ENCODE measurements at places on chromosomes 16 and 17.

- DNase-seq = no peak
Measured at GRCh38 chr16:24670623-24671454, 58.6 kb upstream of the TNRC6A start.

- no peak for DNase-seq
Measured at GRCh38 chr16:5461141-5461540, 363.5 kb upstream of the EEF2KMT start.

DNA sequence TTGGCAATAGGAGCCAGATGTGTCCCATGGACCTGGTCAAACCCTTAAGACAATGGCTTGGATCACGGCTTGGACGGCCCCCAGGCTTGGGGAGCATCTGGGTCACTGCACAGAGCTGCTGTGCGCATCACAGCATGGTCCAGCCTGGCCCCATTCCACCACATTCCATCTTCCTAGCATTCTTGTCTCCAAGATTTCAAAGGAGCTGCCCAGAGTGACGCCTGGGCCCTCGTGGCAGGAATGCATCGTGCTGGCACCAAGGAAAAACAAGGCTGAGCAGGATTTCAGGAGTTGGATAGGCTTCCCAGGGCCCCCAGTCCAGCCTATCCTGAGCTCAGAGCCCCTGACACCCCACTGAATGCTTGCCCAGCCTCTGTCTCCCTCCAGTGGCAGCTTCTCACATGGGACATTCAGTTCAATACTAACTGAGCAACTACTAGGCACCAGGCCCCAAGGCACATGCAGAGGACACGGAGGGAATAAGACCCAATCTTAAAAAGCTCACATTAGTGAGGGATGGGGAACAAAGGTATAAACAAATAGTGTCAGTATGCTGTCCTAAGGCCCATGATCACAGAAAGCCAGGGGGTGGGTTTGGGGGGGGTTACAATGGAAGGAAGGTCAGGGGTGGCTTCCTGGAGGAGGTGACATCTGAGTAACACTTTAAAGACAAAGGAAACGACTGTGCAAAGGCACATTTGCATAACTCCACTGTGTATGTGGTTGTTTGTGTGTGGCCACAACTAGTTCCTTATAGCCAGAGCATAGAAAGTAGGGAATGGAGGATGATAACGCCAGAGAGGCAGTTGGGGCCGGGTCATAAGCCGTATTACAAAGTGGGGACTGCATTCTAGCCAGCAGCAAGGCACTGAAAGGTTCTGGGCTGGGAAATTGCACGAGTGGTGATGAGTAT is 34.1 kb downstream of the TK2 start:
- DNase-seq = no peak

- DNase-seq = no peak
Measured at GRCh38 chr17:80992077-80992947, 671 bp downstream of the CHMP6 start.

GRCh38 chr16:85900027-85900792 is 1.2 kb downstream of the IRF8 start:
- DNase-seq = no peak

GRCh38 chr16:81551151-81551808 is 106.7 kb downstream of the CMIP start:
- no peak for DNase-seq

GRCh38 chr16:74738816-74739215 is 35.8 kb downstream of the FA2H start:
- DNase-seq = no peak

- no peak for DNase-seq
Measured at GRCh38 chr17:36070427-36070826, 6.4 kb downstream of the CCL18 start.

DNA sequence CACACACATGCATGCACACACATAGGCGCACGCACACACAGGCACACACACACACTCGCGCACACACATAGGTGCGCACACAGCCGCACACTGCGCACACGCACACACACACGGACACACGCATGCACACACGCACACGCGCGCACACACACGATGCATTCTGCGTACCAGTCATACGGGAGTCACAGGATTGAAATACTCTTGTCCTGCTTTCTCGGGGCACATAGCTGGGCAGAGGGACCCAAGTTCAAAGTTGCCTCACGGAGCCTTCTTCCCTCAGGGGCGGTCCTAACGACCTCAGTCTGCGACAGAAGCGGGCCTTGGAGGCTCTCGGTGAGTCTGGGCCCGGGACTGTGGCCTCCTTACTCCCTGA is 56.0 kb downstream of the MRM1 start:
- DNase-seq = no peak

- DNase-seq = no peak
Measured at GRCh38 chr17:41530062-41531048, 2.2 kb upstream of the KRT19 start.

- DNase-seq = no peak
Measured at GRCh38 chr17:76659928-76660655, 16.5 kb upstream of the ST6GALNAC1 start.

GRCh38 chr16:89187770-89188392 is 12.5 kb downstream of the SLC22A31 start:
- no peak for DNase-seq

DNA sequence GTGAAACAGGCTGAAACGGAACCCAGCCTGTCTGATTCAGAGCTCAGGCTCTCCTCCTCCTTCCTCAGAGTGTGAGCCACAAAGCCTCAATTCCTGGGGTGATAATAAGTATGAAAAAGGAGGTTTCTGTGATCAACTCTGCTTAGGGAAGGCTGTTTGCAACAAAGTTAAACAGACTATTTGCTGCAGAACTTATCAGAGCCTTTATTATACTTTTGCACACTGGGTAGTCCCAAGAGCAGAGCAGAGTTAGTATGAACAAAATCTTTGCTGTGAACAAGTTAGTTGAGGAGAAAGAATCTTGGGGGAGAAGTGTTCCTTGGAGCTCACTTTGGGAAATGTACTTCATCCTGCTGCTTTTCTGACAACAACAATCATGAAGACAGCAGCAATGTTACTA is 67.4 kb downstream of the MRM1 start:
- no peak for DNase-seq

DNA sequence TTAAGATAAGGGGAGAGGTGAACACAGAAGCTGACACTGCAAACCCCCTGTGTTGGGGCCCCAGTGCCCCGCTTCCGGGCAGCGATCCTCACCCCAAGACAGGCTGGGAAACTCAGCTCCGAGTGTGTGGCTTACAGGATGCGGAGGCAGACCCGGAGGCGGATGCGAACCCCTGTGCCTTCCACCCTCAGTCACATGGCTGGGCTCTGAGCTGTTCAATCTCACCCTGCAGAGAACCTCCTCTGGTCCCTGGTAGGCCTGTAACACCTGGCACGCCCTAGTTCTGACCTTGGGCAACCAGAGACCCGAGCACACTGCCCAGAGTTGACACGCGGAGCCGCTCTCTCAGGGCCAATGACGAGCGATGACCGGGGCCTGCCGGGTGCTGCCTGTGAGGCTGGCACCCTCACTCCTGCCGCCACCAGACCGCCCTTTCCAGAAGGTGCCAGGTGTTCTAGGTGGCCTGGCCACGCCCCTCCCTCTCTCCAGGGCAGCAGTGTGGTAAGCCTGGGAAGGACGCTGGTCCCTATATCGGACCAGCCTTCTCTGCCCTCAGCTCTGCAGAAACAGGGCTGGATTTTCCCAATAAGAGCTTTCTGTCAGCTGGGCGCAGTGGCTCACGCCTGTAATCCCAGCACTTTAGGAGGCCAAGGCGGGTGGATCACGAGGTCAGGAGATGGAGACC is 23.3 kb downstream of the MEAK7 start:
- no peak for DNase-seq

- no peak for DNase-seq
Measured at GRCh38 chr17:35185849-35186248, 8.3 kb downstream of the SLC35G3 start.

DNA sequence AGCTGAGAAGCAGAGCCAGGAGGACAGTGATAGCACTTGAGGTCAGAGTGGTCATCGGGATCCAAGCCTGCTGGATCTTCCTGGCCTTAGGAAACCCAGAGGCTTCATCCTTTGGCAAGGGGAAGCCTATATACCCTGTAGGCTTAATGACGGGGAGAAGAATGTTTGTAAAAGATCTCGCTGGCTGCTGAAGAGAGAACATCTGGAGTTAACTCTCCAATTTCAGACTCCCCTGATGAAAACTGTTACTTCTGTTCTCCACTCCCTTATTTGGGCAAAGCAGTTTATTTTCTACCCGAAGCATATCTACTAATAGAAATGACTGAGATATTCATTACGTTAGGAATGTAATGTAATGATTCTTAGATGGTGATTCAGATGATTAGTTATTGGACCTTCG is 487.0 kb downstream of the CDH13 start:
- DNase-seq = no peak

- DNase-seq = no peak
Measured at GRCh38 chr16:28537964-28538732, 626 bp downstream of the NUPR1 start.

DNA sequence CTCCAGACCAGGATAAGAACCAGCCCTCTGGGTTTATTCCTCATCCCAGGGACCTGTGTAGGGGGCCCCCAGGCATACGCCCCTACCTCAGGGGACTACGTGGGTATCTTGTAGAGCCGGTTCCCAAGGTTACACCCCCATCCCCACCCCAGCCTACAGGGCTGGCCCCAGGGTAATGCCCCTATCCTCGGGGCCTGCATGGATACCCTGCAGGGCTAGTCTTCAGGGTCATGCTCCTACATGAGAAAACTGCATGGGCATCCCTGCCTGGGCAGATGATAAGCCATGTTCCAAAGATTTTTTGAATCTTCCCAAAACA is 14.2 kb downstream of the HDAC5 start:
- no peak for DNase-seq

DNA sequence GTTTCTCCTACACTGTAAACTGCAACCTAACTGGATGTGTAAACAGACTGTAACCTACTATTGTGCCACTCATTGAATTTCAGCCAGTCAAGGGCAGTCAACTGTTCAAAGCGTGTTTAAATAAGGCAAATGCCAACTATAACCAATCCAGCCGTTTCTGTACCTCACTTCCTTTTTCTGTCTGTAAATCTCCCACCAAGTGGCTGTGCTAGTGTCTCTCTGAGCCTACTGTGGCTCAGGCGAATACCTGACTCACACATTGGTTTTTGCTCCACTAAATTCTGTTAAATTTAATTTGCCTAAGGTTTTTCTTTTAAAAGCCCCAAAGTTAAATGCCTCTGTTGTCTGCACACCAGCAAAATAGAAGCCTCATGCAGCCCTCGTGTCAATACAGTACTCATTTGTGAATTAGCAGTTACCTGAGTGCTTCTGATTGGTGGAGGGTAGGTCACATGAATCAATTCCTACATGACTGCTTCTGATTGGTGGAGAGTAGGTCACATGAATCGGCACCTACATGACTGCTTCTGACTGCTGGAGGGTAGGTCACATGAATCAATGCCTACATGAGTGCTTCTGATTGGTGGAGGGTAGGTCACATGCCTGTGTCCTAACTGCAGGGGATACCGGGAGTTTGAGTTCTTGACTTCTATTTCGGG is 31.1 kb upstream of the CCR7 start:
- DNase-seq = no peak

DNA sequence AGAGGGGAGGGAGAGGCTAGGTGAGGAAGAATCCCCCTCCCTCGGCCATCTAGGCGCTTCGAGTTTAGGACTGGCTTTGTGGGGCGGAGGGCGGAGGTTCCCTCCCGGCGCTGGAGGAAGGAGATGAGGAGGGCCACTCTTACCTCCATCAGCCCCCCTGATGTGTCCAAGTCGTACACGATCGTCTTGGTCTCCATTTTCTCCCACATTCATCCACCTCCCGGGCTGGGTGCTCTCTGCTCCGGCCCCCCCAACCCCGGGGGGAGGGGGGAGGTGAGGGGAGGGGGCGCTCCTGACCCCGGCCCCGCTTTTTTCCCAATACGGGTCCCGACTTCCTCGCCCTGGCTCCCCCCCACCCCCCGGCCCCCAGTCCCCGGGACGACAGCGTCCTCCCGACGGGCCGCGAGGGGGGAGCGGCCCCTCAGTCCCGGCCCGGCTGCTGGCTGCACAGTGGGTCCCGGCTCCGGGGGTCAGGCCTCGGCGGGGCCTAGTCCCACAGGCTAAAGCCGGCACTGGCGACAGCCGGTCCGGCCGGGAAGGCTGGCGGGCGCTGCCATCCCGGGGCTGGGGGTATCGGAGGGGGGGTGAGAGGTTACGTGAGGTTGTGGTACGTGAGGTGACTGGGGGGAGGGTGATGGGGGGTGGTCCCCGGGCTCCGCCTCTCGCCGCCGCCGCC is 428 bp downstream of the PHF12 start:
- DNase-seq = no peak

DNA sequence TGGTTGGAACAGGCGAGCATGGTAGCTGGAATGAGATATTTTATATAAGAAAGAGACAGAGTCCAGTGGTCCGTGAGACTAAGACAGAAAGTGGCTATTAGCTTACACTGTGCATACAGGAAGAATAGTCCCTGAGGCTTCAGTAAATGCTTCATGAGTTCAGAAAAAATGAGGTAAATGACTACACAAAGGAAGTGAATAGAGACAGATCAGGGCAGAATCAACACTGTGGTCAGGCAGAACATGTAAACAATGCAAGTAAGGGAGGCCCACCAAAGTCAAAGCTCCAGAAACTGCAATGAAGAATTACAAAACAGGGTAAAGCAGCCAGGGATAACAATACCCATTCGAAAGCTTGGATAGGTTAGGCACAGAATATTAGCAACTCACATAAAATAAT is 4.8 kb downstream of the ABCA10 start:
- no peak for DNase-seq

- DNase-seq = no peak
Measured at GRCh38 chr16:84572096-84572495, 45.8 kb downstream of the COTL1 start.

DNA sequence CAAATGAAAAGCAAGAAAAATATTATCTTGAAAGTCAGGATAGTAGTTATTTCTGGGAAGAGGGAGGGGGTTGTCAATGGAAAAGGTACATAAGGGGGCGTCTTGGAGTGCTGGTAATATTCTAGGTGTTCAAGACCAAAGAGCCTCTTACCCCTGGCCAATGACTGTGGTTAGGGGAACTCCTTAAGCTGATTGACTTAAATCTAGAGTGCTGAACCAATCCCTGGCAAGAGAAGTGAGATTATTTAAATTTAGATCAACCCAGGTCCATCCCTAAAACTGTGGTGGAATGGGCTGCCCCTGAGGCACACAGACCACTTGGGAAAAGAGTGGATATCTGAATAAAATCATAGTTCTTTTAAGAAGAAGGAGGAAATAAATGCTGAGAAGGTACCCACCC is 174.1 kb downstream of the COPRS start:
- DNase-seq = no peak

DNA sequence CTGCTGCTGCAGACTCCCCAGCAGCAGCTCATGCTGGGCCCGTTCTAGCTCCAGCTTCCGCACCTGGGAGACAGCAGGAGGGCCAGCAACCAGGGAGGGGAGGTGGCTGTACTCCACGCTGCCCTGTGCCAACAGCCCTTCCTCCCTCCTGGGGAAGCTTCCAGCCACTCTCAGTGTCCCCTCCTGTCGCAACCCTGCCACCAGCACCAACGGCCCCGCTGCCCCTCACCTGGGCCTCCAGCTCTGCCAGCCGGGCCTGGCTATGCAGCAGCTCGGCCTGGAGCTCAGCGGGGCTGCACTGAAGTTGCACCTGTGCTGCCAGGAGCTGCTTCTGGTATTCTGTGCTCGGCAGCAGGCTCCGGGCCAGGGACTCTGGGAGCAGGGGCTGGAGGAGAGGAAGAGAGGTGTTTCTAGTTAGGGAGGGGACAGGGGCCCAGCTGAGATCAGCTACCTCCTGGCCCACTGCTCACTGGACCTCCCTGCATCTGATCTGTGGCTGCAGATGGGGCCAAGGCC is 15.4 kb upstream of the MRPL38 start:
- DNase-seq = no peak

- DNase-seq = no peak
Measured at GRCh38 chr16:56912746-56913708, 18.9 kb upstream of the HERPUD1 start.

- no peak for DNase-seq
Measured at GRCh38 chr17:17575360-17576251, 15.9 kb downstream of the PEMT start.

- no peak for DNase-seq
Measured at GRCh38 chr16:68508013-68508412, 31.1 kb upstream of the ZFP90 start.
